ENCODE measurements at places on chromosomes 1 and 21.

GRCh38 chr1:56254130-56254529, 325.2 kb downstream of the PLPP3 start:
- DNase-seq = no peak

DNA sequence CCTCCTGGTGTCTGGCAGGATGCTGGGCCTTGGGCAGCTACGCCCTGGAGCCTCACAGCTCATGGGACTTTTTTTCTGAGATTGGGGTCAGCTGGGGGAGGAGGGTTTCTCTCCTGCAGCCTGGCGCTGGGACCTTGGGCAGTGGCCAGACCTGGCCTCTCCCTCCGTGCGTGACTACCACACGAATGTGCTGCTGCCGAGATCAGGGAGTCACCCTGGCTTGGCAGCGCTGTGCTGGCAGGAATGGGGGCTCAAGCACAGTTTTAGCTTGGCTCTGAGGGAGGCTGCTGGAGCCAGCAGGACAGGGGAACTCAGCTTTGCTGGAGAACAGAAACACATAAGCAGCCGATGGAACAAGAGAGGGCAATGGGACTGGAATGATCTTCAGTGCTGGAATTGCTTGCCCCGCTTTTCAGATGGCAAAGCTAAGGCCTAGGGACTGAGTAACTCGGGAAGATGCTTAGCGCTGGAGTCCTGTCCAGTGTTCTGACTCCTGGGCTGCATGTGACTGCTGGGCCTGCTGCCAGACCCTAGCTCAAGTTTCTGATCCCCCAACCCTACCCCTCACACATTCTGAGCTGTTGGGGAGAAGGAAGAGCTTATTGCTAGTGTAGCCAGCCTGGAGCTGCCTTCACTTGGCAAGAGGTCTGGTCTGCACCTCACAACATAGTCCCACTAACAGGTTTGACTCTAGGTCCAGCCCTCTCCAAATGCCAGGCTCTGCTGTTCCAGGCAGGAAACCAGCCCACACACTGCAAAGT, 69.9 kb downstream of the NAV1 start:
- DNase-seq = peak; percentile 30

GRCh38 chr1:24117722-24118409, 5.9 kb upstream of the MYOM3 start:
- no peak for DNase-seq

DNA sequence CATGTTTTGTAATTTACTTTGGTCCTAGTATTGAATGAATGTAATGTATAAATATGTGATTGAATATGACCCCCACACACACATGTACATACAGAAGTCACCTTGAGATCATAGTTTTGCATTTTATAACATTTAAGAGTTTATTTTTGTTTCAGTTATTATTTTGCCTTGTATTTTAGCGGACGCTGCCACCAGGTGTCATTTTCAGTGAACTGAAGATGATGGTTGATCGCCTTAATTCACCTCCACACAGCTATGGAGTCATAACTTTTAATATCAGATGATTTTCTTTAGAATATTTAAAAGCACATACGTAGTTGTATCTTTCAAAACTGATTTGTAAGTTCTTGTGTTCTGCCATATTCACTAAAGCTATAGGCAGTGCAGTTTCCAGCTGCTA, 130.4 kb downstream of the DYRK1A start:
- DNase-seq = no peak

DNA sequence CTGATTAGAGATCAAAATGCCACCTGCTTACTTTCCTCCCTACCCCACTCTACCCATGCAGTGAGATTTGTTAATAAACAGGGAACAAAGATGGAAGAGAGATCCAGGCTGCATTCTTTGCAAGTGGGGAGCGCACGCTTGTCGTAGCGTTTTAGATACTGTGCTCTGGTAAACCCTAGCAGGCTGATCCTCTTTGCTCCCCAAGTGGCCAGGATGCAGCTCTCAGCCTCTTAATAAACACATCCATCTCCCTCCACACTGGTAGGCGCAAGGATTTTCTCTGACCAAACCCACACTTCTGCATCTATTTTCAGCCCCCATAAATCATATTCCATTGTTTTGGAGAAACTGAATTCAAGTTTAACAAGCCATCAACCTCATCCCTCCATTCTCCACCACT, 2.9 kb downstream of the PGBD5 start:
- DNase-seq = no peak

- no peak for DNase-seq
Measured at GRCh38 chr1:163365186-163365585, 43.4 kb downstream of the NUF2 start.

DNA sequence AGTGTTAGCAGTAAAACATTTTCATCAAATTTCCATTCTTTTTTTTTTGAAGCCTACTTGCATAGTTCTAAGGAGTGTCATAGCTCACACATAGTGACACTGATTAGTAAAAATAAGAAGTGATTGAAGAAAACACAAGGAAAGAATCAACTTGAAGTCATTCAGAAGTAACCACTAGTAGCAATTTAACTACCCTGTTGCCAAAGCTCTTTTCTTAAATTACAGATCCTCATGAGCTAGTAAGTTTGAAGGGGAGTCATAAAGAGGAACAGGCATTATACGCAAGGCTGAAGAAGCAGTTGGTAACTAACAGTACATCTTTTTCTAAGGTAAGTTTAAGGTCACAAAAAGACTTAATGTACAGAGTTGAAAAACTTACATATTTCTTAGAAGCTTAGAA, 332.2 kb downstream of the CHRM3 start:
- no peak for DNase-seq

DNA sequence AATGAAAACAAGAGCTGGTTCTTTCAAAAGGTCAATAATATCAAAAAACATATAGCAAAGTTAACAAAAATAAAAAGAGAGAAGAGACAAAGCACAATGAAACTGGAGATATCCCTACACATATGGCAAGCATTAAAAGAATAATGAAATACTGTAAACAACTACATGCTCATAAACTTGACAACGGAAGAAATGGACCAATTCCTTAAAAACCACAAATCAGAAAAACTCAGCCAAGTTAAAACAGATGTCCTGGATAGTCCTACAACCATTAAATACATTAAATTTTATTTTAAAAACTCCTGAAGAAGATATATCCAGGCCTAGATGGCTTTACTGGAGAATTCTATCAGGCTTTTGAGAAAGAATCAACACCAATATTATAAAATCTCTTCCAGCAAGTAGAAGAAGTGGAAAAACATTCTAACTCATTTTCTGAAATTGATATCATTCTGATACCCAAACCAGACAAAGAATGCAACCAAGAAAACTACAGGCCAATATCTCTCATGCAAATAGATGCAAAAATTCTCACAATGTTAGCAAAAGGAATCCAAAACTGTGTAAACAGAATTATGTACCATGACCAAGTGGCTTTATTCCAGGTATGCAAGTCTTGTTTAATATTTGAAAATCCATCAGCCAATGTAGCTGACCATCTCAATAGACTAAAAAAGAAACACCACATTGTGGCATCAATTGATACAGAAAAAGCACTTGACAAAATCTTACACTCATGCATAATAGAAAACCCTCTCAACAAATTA, 56.1 kb upstream of the LRRC7 start:
- DNase-seq = no peak

- DNase-seq = no peak
Measured at GRCh38 chr1:113303267-113303666, 87.0 kb upstream of the MAGI3 start.

GRCh38 chr1:153359241-153359640, 1.6 kb downstream of the S100A9 start:
- DNase-seq = no peak

- no peak for DNase-seq
Measured at GRCh38 chr1:204350312-204350711, 9.4 kb downstream of the PLEKHA6 start.

DNA sequence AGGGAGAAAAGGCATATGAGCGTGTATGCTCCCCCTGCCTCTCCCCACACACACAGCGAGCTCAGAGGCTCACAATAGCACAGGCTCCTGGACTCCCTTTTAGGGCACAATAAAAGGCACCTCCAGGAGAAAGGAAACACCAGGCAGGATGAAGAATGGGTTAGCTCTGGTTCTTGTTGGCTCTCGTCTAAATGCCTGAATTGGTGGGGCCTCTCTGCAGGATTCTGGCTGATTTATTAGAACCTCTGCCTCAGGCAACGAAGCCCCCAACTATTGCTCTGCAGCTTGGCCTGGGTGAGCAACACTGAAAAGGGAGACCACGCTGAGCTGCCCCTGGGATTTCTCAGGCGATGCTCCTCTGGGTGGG, 590.9 kb upstream of the PLXNA2 start:
- no peak for DNase-seq

DNA sequence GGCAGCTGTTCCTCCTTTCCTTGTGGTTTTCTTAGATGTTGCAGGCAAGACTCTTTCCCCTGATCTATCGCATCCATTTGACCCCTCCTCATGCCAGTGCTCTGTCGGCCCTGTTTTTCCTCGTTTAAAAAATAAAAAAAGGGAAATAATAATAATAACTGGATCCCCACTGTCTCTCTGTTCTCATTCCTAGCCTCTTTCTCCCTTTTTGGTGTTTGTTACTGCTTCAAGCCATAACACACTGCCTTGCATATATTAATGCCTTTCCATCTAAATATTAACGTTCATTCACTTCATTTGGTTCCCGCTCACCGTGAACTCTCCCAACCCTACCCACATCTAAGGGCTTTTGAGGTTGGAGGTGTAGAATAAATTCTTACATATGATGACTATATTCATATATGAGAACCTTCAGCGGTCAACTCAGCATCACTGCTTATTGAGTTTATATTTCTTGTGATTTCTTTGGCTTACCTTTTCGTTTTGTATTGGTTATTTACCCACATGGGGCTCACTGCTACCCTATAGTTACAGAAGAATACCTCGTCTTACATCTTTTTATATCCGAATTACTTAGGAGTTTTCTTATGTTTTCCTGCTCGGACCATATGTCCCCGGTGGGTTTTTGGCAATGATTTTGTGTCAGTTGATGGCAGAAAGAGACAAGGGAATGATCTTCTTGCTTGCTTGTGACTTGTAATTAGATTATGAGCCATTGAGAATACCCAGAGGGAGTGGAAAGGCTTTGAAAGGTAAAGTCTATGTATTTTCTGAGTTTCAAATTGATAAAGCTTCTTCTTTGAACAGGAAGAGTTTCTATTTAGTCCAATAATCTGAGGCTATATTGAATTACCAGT, 805 bp downstream of the ATG4C start:
- no peak for DNase-seq

DNA sequence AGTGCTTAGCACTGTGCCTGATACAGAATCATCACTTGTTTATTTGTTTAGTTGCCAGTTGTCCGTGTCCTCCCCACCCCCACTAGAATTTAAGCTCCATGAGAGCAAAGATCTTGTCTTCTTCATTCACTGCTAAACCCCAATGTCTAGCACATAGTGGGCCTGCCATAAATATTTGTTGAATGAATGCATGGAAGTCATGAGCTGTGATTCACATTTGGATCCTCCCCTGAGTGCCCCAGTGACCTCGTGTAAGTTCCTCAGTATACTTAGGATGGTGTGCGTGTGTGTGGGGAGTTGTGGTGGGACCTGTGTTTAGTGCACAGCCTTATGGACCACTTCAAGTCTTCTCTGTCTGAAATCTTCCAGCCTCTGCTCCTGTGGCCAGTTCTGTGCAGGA, 23.1 kb downstream of the IER5 start:
- DNase-seq = no peak

GRCh38 chr1:110508028-110508940, 10.7 kb downstream of the KCNA10 start:
- DNase-seq = no peak

Measured in hypothalamus (tissue), 51 donors.